Upper lobe of left lung (tissue), 6 donors: ENCODE measurements at places on chromosomes 2 and 18. TPM values are rescaled to one million over a fixed set of nuclear protein-coding genes. Genes with fewer than 3 reads are reported as not detected.

- DNase-seq = no peak
Observed at GRCh38 chr2:187136646-187137045, 287.7 kb upstream of the ZSWIM2 start.

GRCh38 chr18:32777049-32777448 lies 4.2 kb upstream of the KLHL14 start:
- DNase-seq = no peak

DNA sequence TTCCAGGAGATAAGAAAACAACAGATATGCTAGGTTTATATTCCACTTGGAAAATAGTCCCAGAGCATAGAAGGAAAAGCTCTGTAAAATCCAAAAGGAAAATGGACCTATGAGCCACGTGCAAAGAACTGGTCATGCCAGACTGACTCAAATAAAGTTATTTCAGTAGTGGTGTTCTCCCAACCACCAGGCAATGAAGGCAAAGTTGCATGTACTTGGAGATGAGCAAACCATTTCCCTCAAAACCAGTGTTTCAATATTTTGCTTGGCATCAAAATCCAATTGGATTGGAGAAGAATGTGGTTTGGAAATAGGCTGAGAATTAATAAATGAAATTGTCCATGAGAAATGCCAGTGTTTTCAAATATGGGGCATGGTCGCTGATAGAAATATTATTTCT lies 237.5 kb downstream of the ICOS start:
- no peak for DNase-seq

- no peak for DNase-seq
Observed at GRCh38 chr2:24343225-24343882, 17.0 kb downstream of the ITSN2 start.

The CSRNP3 gene
- total RNA-seq = 1.0 TPM

- DNase-seq = no peak
Observed at GRCh38 chr2:52097071-52097470, 1065.1 kb upstream of the NRXN1 start.

GRCh38 chr2:18362696-18363095 lies 197.8 kb downstream of the RDH14 start:
- no peak for DNase-seq

The DSEL gene
- 15.0 TPM for total RNA-seq

DNA sequence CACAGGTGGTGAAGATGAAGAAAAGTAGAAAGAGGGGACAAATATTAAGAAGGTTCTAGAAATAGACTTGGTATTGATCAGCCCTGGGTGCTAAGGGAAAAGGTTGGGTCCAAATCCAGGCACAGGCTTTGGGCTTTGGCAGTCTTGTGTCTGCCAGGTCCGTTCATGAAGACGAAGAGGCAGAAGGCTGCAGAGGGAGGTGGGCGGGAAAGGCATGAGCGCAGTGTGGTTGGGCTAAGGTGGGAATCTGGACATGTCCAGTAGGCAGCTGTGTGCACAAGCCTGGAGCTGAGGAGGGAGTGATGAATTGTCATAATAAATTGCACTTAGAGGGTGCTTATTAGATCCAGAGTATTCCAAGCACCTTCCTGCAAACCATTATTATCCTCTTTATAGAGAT lies 105.7 kb upstream of the TEX51 start:
- DNase-seq = no peak

The RIT2 gene
- total RNA-seq = not detected

DNA sequence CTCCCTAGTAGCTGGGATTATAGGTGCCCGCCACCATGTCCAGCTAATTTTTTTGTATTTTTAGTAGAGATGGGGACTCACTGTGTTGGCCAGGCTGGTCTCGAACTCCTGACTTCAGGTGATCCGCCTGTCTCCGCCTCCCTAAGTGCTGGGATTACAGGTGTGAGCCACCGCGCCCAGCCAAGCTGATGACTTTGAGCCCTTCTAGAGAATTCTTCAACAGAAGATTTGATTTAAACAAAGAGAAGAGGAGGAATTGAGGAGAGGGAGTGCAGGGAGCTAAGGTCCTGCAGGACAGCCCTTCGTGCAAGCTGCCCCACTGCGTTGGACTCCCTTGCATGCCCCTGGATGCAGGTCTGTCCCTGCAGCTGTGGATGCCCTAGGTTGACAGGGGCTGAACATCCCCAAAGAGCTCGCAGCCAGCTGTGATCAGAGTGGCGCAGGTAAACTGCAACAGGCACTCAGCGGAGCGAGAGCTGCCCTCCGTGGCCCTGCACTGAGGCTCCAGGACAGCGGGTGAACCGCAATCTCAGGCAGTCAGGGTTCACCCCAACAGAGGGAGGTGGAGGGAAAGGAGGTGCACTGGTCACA lies 13.7 kb downstream of the ADRA2B start:
- DNase-seq = peak; percentile 12

The OSBPL1A gene
- total RNA-seq = 64.4 TPM

DNA sequence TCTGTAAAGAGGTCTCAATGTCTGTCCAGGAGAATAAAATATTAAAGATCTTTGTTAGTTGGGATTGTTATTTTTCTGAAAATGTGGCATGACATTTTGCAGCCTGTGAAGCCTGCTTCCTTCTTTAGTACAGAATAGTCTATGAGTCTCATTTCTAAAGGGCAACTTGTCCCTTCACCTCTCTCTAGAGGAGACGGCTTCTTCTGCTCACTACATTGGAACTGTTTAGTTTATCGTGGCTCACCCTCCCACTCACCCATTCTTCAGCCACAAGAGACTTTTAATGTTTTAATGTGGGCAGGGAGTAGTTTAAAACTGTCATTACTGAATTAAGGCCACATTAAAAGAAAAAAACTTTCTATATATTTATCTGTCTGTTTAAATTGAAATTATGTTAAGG lies 161.0 kb downstream of the BARD1 start:
- DNase-seq = no peak

- DNase-seq = no peak
Observed at GRCh38 chr2:200705305-200706041, 106.2 kb upstream of the BZW1 start.

GRCh38 chr18:35584735-35585134 lies 3.2 kb downstream of the GALNT1 start:
- no peak for DNase-seq

- DNase-seq = no peak
Observed at GRCh38 chr2:54038835-54039234, 68.0 kb upstream of the PSME4 start.

The ANKRD39 gene
- total RNA-seq = 13.6 TPM

The GALNT3 gene
- total RNA-seq = 25.9 TPM

- DNase-seq = no peak
Observed at GRCh38 chr2:223978451-223978850, 21.2 kb downstream of the MRPL44 start.

- DNase-seq = no peak
Observed at GRCh38 chr18:4587204-4587603, 132.1 kb upstream of the DLGAP1 start.

The REG1B gene
- not detected for total RNA-seq

DNA sequence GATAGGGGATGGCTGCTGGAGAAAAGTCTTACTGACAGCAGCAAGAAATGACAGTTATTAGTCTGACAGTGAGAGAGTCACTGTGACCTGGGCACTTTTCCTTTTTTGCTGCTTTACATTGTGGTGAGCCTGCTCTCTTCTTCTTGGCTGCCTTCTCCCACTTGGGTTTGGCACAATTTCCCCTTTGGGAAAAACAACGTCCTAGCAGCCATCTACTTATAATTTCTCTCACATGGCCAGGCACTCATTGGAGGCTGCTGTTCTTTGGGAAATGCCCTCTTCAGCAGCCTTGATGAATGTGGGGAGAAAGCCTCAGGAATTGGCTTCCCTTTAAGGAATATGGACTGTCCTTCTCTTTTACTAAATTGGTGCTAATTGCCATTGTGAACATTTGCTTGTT lies 60.4 kb upstream of the SLC1A4 start:
- no peak for DNase-seq

DNA sequence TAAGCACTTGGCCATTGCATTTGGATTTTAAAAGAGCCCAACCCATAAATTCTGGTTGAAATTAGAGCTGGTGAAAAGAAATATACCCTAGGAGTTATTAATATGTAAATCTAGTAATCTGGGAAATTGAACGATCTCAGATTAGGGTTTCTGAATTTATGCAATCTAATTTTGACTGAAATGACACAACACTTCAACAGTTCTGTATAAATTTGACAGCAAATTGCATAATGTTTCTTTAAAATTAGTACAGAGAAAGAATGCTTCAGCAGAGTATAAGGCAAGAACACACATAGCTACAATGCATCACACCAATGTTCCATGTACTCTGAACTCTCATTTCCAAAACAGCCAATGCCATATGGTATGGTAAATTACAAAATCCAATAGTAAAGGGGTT lies 201.5 kb upstream of the ITGA4 start:
- no peak for DNase-seq

The IL36G gene
- not detected for total RNA-seq

GRCh38 chr2:189088591-189089205 lies 90.9 kb downstream of the COL5A2 start:
- no peak for DNase-seq

The ARHGAP15 gene
- 57.6 TPM for total RNA-seq

DNA sequence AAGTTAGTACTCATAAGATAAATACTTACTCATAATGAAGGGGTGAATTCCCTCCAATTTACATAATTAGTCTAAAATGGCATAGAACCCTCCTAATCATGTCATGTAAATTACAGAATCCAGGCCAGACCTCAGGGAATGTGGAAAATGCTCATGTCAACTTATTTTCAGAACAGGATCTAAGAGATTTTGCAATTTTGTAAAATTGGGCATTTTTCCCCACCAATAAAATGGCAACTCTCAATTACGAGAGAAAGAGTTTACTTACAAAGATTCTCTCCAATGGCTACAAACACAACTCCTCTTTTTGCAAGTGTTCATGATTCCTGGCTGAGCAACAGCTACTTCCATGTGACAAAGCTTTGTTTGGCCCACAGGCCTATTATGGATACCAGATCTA lies 33.8 kb upstream of the SP5 start:
- no peak for DNase-seq

DNA sequence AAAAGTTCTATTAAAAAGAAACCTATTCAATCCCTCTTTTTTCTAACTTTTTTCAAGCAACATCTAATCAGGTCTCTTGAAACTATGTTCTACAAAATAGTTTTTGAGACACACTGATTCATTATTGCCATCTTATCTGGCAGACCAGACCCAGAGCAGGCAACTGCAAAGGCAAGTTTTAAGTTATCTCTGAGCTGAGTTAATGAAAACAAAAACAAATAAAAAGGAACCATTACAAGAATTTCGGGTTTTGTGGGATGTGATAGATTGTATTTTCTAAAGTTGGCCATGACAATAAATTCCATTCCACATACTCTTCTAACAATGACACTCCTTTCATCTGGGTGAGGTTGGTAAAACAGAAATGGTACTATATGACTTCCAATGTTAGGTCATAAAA lies 15.2 kb upstream of the TWSG1 start:
- DNase-seq = no peak

The XDH gene
- total RNA-seq = 1.0 TPM

DNA sequence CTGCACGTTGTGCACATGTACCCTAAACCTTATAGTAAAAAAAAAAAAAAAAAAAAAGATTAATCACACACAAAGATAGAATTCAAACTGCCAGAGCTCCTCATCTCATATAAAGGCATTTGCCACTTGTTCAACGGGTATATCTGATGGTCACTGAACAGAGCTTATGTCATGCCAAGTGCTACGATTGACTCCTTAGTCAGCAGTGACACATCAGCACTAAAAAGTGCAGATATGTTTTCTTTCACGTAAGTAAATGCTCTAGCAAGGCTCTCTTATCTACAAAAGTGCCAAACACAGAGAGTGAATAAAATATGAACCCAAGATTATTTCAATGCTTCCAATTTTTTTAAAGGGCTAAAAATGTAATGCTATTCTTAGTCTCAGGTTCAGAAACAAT lies 1.1 kb downstream of the LMAN1 start:
- DNase-seq = no peak

The CCNT2 gene
- total RNA-seq = 34.2 TPM

The PLGLB1 gene
- 3.1 TPM for total RNA-seq

GRCh38 chr2:138536302-138536701 lies 34.7 kb downstream of the SPOPL start:
- no peak for DNase-seq

DNA sequence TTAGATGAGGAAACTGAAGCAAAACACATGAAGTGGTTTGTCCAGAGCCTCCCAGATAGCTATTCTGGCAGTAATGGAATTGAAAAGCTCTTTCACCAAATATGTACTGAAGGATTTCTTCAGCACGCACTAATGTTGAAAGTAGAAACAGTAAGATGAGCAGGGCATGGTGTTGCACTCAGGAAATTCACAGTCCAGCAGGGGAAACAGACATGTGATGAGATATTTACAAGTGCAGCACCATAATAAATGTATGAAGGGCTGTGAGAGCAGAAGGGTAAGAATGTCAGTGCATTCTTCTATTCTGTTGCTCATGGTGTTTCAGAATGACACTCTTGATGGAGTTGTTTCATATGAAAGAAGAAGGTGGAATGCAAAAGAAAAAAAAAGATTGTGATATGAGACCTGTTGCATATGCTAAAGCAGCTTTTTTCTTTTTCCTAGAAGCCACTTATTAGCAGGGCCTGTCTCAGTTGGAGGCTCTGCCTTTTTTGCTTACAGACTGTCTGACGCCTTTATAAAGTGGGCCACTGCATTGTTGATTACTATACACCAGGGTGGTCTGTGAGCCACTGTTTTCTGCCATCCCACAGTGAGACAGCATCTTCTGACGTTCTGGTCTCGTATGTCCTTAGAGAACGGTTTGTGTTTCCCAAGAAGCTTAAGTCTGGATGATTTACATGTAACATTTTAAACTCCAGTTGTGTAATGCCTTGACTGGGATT lies 516.9 kb downstream of the ARHGAP15 start:
- no peak for DNase-seq
